Psoas muscle (tissue), 8 donors: ENCODE measurements at places on chromosomes 16 and 17. TPM values are rescaled to one million over a fixed set of nuclear protein-coding genes. Genes with fewer than 3 reads are reported as not detected.
A peak's percentile ranks its signal among the peaks of the same experiment; 100 is the strongest.

Gene DPEP3
- 0.17 TPM for total RNA-seq

Gene ESRP2
- total RNA-seq = not detected

Gene BEAN1
- total RNA-seq = not detected

Gene GNGT2
- 0.42 TPM for total RNA-seq

Gene EXOC3L1
- total RNA-seq = 1.2 TPM

Gene IRX5
- total RNA-seq = 0.56 TPM

Gene FNDC8
- total RNA-seq = not detected

Gene CX3CL1
- 3.8 TPM for total RNA-seq

Gene MTMR4
- 11.0 TPM for total RNA-seq

Gene ACBD4
- 4.2 TPM for total RNA-seq

Gene CDH5
- total RNA-seq = 31.9 TPM

Gene TBX4
- not detected for total RNA-seq

Gene CALB2
- total RNA-seq = not detected

DNA sequence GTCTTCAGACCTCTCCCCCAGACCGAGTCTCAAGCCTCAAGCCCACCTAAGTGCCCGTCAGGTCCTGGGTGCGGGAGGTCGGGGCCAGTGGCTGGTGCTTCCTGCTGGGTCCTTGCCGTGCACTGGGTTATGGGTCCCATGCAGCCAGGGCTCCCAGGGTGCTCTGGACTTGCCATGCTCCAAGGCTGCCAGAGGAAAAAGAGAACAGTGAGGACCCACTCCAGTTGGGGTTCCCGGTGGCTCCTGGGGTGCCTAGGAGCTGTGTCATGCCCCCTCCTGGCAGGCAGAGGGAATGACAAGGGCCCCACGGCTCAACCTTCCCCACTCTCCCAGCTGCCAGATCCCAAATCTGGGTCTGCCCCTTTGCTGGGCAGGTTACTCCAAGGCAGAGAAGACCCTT is 3.8 kb downstream of the SNX20 start:
- no peak for DNase-seq

GRCh38 chr16:54334208-54334607 is 47.6 kb upstream of the IRX3 start:
- DNase-seq = no peak

DNA sequence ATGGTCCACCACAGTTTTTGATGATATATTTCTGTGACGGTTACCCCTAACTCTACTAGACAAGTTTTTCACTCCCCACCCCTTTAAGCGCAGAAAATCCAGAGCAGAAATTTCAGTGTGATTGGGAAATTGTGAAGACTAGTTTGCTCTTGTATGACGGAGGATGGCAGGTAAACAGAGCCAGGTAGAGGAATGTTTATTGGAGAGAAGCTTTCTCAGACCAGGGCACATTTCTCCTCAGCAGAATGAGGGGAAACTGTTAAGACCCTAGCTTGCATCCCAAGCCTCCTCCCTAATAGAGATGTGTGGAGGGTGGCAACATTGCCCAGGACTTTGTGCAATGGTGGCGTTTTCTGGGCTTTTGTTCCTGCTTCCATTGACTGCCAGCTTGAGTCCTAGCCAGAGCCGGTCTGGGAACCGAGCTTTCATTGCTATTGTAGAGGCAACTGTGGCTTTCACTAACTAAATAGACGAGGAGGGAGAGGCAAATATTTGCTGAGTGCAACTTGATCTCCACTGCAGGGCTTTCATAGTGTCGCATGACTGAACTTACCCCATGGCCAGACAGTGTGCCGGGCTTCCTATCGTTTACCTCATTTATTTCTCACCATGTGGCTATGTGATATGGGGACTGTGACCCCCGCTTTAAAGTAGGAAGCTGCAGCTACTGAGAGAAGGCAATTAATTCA is 159.6 kb upstream of the MPHOSPH6 start:
- DNase-seq = no peak

DNA sequence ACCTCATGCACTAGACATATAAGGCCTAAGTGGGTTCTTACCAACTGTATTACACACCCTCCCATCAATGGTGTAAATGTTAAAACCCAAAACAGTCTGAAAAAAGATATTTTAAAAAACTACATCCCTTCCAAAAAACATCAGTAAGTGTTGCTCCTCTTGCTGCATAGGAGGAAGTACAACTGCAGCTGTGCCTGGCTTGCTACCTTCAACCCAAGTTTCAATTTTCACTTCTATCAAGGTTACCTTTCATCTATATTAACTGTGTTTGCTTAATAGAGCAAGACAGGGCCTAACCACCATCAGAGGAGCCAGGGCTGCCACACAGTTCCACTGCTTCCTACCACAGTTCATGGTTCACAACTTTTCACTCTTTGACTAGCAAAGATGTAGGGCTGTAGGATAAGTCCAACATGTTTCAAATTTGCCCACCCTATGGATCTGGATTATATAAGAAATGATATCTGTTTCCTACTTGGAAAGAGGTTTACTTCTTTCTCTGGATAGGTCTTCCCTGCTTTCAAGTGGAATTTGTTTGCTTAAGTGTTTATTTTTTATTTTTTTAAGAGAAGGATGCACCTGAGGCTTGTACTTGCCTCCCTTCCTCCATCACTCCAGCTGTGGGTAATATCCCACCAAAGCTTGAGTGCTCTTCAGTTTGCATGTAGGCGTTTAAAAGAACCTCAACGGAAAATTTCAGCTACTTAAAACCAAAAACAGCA is 56.7 kb downstream of the GRB7 start:
- no peak for DNase-seq

- DNase-seq = peak; percentile 100
Measured at GRCh38 chr16:4846901-4847773, at the start of the genes GLYR1 and UBN1. Gene GLYR1 (minus strand): TSS chr16:4847288. CDS start chr16:4847265, 23 bp downstream. Gene UBN1 (plus strand): TSS chr16:4847481. CDS start chr16:4852918, 5,437 bp downstream.

DNA sequence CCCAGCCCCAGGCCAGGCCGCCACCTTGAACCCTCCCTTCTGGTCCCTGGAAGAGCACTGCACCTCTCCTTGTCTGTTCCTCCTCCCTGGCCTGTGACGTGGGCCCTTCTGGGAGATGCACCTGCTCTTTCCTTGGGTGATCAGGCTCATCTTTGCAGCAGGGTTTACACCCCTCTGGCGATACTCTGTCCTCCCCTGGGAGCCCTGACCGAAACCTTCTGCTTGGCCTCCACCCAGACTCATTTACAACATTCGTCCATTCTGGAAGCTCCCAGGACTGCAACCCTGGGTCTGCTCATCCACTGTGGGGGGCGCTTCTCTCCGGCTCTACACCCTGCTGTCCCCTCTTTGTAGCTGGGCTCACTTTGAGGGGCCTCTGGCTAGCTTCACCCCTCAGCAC is 73.3 kb downstream of the PGS1 start:
- no peak for DNase-seq

DNA sequence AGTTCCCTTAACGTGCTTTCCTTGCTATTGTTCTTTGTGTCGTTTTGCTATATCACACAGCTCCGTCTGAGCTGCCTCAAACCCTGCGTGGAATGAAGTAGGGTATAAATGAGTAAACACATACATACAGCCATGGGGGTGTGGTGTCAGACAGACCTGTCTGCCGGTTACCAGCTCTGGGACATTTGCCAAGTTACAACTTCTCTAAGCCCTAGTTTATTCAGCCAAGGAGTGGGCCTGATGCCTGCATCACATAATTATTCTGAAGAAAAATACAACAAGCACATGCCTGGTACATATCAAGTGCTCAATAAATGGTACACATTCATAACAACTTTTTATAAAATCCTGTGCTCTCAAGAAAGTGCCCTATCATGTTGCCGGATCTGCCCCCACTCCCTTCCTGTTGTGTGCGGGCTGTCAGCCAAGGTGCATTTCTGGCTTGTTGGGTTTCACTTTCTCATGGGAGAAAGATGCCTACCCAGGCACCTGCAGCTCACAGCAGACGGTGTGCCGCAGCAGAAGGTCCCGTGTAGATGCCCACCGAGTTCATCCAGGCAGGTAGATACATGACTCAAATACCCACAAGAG is 30.5 kb downstream of the SMPD3 start:
- DNase-seq = no peak

GRCh38 chr17:82303944-82304808 is 13.2 kb downstream of the CD7 start:
- no peak for DNase-seq

DNA sequence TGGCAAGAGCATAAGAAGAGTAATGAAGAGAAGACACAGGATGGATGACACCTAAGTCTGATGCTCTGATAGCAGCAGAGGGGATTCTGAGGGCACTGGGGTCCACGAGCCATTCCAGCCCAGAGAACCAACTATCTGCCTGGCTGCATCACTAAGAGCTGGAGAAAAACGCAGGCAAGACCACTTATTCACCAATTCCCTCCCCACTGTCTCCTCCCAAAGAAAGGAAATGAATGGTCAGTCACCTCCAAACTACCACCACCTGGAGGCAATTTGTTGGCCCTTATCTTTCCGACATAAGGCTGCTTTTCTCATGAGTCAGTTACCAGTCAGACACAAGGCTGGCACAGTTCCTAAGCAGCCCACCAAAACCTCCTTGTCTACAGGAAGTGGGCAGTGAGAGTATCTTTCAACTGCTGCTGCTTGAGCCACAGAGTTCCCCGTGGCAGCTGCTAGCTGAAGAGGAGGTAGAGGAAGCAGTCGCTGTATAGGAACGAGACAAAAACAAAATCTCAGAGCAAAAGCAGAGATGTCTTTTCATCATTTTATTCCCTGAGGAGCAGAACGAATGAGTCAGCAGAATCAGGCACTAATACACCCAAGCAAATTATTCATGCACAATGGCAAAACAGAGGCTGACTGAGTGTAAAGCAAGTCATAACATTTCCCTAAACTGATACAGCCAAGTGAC is 111.1 kb downstream of the SMG6 start:
- no peak for DNase-seq

- no peak for DNase-seq
Measured at GRCh38 chr16:81040131-81040530, 4.5 kb downstream of the ATMIN start.

GRCh38 chr17:41494524-41494923 is 4.8 kb upstream of the KRT36 start:
- no peak for DNase-seq

DNA sequence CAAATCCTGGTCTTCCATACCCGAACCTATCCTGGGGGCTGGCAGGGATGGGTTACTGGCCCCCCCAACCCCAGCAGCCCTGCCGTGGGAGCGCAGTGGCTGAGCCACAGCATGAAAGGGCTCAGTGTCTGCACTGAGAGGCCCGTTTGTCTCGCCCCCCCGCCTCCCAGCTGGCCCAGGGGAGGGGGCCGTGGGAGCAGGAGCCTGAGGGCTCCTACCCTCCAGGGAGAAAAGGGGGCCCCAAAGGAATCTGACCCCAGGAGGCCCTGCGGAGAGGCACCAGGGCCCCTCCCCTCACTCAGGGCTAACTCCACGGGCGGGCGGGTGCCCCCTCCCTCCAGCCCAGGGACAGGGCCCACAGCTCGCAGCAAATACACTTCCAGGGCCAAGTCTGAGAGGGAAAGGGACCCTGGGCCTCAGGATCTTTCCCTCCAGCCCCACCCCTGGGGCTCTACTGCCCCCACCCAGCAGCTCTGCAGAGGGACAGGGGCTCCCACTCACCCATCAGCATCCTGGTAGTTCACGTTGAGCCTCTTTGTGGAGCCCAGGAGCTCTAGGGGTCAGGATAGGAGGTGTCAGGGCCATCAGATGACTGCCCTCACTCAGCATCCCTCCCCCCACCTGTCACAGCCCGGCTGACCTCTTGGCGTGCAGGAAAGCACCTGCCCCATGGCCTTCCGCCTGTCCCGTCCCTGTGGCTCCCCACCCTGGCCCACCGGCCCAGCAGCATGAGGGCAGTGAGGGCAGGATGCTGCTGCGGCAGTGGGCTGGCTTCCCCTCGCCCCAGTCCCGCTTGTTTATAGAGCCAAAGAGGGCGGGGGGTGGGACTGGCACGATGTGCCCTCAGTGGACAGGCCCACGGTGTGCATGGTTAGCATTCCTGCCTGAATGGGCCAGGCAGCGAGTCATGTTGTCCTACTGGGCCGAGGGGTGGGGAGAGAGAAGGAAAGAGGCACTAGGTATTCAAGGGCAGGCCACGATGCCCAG is 7.3 kb downstream of the CASKIN2 start:
- no peak for DNase-seq

DNA sequence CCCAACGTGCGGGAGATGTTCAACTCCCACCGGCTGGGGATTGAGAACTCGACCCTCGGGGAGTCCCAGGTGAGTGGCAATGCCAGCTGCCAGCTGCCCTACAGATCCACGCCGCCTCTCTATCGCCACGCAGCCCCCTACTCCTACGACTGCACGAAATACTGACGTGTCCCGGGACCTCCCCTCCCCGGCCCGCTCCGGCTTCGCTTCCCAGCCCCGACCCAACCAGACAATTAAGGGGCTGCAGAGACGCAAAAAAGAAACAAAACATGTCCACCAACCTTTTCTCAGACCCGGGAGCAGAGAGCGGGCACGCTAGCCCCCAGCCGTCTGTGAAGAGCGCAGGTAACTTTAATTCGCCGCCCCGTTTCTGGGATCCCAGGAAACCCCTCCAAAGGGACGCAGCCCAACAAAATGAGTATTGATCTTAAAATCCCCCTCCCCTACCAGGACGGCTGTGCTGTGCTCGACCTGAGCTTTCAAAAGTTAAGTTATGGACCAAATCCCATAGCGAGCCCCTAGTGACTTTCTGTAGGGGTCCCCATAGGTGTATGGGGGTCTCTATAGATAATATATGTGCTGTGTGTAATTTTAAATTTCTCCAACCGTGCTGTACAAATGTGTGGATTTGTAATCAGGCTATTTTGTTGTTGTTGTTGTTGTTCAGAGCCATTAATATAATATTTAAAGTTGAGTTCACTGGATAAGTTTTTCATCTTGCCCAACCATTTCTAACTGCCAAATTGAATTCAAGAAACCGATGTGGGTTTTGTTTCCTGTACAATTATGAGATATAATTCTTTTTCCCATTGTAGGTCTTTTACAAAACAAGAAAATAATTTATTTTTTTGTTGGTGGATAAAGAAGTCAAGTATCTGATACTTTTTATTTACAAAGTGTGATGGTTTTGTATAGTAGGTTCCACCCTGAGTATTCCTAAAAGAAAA is 2.3 kb downstream of the FOXC2 start:
- no peak for DNase-seq

- no peak for DNase-seq
Measured at GRCh38 chr16:88635671-88636319, 2.6 kb upstream of the IL17C start.

DNA sequence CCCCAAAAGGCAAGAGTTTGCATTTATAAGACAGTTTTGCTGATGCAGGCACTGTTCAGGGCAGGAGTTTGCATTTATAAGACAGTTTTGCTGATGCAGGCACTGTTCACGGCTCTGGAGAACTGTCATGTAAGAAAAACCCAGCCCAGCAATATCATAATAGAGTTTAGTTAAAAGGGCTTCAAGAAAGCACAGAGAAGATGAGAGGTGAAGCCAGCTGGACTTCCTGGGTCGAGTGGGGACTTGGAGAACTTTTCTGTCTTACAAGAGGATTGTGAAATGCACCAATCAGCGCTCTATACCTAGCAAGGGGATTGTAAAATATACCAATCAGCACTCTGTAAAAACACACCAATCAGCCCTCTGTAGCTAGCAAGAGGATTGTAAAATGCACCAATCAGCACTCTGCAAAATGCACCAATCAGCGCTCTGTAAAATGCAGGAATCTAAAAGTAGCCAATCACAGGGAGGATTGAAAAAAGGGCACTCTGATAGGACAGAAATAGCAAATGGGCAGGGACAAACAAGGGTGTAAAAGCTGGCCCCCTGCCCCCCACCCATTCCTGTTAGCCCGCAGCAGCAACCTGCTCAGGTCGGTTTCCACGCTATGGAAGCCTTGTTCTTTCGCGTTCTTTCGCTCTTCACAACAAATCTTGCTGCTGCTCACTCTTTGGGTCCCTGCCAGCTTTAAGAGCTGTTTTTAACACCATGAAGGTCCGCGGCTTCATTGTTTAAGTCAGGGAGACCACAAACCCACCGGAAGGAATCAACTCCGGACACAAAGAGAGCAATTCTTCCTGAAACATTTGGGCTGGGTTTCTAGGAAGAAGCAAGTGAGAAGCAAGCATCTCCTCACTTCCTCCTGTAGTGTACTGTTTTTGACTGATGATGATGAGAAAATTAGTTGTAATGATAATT is 1.8 kb upstream of the CBX1 start:
- DNase-seq = no peak
